T follicular helper cell (primary cell): ENCODE measurements at places on chromosomes 1 and 21.

GRCh38 chr1:19684677-19685076 is 20.0 kb downstream of the HTR6 start:
- no peak for DNase-seq

GRCh38 chr1:93594603-93594880 is 87.1 kb downstream of the BCAR3 start:
- no peak for DNase-seq

DNA sequence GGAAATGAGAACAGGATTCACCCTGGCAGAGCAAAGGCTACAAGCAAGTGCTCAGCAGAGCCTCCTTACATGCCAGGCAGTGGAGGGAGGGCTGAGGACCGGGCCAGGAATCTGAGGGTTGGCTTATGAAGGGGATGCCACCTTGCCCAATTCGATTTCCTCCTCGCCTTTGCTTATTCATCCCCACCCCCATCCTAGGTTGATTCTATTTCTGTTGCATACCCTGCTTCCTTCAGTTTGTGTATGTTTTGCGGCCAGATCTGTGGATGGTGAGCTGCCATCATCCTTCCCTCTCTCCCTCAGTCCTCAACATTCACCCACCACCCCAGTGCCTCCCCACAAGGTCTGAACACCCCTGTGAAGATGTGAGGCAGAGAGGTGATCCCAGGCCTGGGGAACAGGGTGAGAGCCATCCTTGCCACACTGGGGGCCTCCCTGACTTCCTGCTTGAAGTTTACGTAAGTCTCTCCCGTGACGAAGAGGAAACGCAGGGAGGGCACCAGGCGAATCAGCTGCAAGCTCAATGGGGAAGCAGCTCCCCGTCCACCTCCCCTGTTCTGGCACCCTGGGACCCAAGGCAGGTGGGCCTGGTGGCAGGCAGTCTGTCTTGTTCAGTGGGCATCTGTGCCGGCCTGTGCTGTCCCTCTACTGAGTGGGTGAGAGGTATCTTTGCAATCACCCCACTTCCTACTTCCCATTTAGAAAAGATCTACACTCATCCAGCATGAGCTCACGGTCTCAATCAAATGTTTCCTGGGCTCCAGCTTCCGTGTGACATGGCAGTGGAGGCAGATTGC is 50.6 kb upstream of the CNTN2 start:
- no peak for DNase-seq

DNA sequence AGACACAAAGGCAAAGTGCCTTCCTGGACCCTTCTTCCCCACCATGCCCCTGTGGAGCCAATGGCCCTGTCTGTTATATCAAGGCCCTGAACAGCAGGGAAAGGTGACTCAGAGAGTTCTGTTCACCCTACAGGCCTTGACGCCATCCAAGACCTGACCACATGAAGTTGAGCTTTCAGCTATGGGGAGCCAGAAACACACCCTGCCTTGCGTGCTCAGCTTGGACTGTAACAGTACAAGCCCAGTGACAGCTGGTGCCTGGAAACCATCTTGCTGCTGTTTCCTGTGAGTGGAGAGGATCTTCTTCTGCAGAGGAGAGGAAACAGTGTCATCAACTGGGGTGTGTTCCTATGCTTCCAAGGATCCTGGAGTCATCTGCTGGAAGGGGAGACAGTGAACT is 165.0 kb upstream of the IRF2BP2 start:
- no peak for DNase-seq

DNA sequence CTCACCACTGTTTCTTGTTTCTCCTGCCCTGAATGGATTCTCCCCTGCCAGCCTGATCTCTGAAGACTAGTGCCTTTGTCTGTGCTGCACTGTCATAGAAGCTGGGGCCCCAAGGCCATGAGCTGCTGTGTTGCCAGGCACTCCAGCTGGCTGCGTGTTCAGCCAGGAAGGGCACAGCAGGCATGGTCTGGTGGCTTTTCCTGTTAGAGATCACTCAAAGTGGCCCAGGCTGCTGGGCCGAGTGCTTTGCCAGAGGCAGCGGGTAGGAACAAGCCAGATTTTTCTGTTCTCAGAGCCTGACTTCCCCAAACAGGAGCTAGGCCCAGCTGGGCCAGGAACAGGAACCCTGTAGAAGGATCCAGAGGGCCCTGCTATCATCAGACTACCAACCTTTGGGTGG is 5.2 kb downstream of the ADPRS start:
- no peak for DNase-seq

DNA sequence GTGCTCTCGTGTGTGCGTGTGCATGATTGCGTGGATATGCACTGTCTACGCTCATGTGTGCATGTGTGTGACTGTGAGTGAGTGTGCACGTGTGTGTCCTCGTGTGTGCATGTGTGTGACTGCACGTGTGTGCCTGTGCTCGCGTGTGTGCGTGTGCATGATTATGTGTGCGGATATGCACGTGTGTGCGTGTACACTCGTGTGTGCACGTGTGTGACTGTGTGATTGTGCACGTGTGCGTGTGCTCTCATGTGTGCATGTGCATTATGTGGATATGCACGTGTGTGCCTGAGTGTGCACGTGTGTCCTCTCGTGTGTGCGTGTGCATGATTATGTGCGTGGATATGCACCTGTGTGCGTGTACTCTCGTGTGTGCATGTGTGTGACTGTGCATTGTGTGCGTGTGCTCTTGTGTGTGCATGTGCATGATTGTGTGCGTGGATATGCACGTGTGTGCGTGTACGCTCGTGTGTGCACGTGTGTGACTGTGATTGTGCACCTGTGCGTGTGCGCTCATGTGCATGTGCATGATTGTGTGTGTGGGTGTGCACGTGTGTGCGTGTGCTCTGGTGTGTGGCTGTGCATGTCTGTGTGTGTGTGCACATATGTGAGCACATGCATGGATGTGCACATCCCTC is 2.2 kb downstream of the MMEL1 start:
- DNase-seq, result no peak

DNA sequence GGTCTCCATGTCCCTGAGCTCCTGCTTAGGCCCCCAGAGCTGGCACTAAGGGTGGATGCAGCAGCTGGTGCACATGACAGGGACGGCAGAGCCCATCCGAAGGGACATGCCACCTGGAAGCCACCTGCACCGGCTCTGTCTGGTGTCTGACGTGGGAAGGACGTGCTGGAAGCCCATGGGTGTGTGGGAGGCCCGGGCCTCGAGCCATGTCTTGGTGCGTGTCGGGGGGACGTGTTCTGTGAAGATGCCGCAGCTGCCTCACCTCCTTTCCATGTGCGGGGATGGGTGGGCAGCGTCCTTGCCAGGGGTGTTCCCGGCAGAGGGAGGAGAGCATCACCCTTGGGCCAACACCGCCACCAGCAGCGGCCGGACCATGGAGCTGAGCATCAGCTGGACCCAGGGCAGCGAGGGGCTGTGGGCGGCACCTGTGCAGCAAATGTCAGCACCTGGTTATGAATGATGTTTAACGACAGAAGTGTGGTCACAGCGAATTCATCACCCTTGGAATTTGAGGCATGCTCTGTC is 15.5 kb upstream of the POFUT2 start:
- no peak for DNase-seq

GRCh38 chr1:19405761-19406487 is 79.4 kb downstream of the CAPZB start:
- no peak for DNase-seq

- DNase-seq, result no peak
Measured at GRCh38 chr1:19336543-19336942, 24.4 kb downstream of the SLC66A1 start.

- no peak for DNase-seq
Measured at GRCh38 chr21:18041012-18041411, 203.6 kb upstream of the CHODL start.

GRCh38 chr1:51851882-51852396 is 26.6 kb downstream of the NRDC start:
- DNase-seq, result no peak

- no peak for DNase-seq
Measured at GRCh38 chr1:6177681-6178380, 2.3 kb downstream of the CHD5 start.

- DNase-seq, result no peak
Measured at GRCh38 chr1:223820971-223821370, 24.8 kb downstream of the TP53BP2 start.

DNA sequence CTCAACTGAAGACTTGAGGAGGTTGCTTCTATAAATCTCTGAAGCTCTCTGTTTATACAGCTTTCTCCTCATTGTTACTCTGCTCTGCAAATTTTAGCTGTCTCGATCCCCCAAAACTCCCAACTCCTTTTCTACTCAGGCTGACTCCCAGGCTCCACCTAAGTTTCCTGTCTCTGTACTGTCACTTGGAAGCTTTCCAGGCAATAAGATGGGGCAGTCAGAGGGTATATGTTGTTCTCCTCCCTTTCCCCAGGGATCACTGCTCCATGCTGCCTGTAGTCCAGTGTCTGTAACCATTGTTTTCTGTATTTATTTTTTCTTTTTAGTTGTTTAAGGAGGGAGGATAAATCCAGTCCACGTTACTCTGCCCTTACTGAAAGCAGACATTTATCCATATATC is 13.4 kb downstream of the TSNAX start:
- no peak for DNase-seq

GRCh38 chr1:76147917-76148316 is 73.4 kb downstream of the ST6GALNAC3 start:
- no peak for DNase-seq

- no peak for DNase-seq
Measured at GRCh38 chr21:31599563-31599962, 59.9 kb upstream of the SOD1 start.

GRCh38 chr1:45998020-45998617 is 134.3 kb downstream of the PIK3R3 start:
- no peak for DNase-seq

GRCh38 chr1:199157494-199157893 is 518.7 kb downstream of the PTPRC start:
- no peak for DNase-seq

DNA sequence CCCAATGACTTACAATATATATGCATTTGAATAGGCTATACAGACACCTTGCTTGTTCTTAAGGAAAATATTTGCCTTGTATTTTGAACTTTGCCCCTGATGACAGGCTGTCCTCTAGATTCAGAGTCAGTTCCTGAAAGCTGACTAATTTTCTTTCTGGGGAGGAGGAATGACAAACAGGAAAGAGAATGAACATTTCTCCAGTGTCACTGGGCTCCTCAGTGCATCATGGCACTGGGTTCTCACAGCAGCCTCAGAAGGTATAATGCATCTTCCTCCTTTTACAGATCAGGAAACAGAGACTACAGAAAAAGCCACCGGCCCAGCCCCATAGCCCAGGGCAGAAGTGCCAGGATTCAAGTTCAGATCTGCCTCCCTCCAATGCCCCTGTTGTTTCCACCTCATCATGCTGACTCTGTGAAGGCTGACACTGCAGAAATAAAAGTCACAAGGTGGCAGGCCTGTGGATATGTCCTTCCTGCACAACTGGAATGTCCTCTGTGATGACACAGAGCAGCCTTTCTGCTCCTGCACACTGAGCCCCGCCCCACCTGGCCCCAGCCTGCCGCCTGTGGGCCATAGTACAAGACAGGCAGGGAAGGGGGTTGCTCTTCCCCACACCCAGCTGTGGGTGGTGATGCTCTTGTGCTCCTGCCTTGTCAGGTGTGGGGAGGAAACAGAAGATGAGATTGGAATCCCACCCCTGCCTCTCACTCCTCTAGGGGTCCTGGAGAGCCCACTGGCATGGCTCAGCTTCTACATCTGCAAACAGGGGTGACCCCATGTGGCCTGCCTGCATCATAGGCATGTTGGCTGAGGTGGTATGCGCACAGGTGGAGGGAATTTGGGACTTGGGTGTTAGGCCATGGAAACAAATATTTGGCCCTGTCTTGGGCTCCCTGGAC is 6.4 kb downstream of the TTC22 start:
- no peak for DNase-seq

DNA sequence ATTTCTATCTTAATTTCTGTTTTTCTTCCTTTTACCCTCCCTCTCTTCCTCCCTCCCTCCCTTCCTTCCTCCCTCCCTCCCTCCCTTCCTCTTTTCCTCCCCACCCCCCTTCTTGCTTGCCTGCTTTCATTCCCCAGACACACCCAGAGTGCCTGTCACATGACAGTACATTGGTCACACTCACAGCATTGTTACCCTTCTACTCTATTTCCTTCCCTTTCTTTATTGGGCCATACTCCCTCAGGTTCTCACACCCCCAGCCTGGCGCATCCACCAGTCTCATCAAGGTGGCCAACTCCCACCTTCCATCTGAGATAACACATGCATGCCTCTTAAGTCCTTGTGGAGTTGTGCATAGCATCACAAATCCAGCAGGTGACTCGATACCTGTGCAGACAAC is 10.9 kb downstream of the TMPRSS3 start:
- no peak for DNase-seq

- DNase-seq, result no peak
Measured at GRCh38 chr1:61797045-61797755, 54.9 kb downstream of the PATJ start.

DNA sequence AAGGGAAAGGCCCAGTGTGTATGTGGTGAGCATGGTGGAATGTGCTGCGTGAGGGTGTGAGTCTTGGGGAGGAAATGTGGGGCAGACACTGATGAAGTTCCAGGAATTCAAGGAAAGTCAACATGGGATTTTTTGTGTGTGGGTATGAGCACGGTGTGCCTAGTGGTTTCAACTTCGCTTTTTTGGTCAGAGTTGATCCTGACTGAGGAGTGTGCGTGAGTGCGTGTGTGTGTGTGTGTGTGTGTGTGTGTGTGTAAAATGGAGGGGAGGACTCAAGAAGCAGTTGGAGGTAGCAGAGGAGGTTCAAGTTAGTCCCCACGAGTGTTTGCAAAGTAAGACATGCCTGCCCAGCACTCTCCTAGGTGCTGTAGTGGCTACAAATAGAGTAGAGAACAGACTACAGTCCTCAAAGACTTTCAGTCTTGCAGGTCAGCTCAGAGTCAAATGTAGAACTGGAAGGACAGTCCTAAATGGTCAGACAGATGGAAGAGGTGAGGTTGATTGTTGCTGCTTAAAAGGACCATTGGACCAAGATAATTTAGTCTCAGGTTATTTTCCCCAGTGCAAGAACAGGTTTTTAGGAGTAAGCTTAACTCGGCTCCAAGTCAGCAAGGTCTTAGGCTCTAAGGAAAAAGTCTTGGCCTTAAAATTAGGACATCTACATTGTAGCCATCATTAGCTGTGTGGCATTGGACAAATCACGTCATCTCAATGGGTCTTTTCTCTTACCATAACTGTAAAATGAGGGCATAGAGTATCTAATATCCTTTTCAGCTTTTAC is 25.0 kb downstream of the SLAMF1 start:
- DNase-seq, result no peak

DNA sequence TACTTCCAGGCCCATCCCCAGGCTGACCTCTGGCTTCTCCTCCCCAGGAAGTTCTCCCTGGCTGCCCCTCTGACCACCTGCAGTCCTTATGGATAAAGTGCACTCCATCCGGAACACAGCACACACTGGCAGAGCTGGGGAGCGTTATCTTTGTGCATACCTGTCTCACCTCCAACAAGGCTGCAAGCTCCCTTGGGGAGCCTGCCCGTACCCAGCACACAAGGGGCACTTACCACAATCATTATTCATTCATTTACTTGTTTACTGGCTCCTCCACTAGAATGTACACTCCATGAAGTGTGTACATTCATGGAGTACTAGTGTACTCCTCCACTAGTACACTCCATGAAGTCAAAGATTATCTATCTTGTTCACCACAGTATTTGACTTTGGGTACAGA is 30.3 kb downstream of the GLIS1 start:
- DNase-seq, result no peak

- no peak for DNase-seq
Measured at GRCh38 chr21:29219165-29219770, 79.5 kb upstream of the BACH1 start.
